Activated CD4-positive, CD25-positive, alpha-beta regulatory T cell (primary cell): ENCODE measurements at places on chromosomes 2 and 18.

DNA sequence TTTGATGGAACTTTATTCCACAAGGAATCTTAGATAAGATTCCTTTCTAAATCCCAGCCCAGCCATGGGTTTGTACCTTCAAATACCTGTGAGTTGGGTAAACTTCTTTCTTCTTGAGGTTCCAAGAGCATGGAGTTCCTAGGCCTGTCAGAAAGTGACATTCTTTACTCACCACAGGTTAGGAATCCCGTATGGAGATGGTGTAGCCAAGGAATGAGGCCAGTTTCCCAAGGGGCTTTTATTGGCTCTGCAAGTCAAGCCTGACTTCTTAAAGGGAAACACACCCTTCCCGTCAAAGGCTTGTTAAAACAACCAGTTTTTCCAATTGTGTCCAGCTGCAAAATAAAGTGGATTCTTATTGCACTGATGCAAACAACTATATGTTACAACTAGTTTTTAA lies 45.8 kb downstream of the STK17B start:
- DNase-seq, result no peak

GRCh38 chr18:33851546-33852078 lies 273.6 kb downstream of the ASXL3 start:
- no peak for DNase-seq

- no peak for DNase-seq
These were observed 76.4 kb downstream of the HRH4 start for GRCh38 chr18:24536834-24537233.

DNA sequence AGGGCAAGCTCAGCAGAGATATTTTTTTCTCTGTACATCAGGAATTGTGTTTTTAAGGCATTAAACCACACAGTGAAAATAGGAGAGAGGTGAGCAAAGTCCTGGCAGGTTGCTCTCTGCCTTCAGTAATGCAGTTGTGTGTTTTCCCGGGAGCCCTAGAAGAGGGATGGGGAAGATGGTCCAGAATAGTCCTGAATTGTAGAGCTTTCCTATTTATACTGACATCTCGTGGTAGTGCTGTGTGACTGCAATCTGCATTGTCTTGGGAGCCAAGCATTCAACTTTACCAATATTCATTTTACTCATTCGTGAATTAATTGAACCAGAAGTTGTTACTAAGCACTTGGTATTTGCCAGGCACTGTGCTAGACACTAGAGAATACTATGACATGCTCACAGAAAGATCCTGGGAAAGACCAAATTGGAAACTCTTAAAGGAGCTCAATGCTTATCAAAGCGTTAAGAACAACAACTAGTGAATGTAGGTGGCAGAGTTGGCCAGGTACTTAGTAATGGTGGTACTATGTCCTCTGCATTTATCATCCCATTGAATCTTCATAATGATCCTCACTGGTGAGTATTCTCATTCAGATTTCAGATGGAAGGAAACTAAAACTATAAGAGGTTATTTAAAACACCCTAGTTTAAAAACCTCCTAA lies 214.6 kb downstream of the TRIB2 start:
- DNase-seq, result no peak

GRCh38 chr18:79625195-79625923 lies 54.2 kb upstream of the CTDP1 start:
- no peak for DNase-seq

DNA sequence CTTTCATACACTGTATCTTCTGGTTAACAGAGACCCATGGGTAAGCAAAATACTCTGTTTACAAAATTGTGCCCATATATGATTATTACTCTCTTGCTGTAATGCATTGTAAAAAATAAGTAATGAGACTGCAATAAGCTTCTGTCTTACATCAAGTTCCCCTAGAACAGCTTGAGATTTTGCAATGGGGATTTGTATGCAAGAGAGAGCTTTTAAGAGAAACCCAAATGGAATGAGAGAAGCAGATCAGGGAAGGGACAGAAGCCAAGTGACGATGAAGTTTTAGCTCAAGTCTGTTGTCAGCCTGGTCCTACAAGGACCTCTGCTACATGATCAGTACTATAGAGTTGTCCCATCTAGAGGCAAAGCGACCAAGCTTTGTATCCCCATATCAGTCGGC lies 218.1 kb upstream of the VWC2L start:
- no peak for DNase-seq

- DNase-seq, result no peak
These were observed 28.2 kb downstream of the GULP1 start for GRCh38 chr2:188319838-188320237.

GRCh38 chr2:152019732-152020131 lies 79.1 kb downstream of the CACNB4 start:
- DNase-seq, result no peak

DNA sequence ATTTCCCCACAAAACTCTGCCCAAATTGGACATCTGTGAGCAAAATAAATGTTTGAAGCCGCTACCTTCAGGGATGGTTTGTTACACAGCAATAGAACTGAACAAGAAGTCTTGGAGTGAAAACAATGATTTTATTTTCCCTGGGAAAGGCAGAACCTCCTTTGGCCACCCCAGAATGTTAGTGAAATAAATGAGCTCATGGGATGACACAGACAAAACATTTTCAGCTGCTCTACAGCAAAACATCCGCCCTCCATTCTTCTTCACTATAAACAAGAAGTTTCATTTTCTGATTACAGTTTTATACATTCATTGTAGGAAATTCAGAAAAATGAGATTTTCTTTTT lies 4.3 kb upstream of the EFHD1 start:
- DNase-seq, result no peak

GRCh38 chr2:48483916-48484315 lies 46.0 kb upstream of the STON1 start:
- DNase-seq, result no peak

DNA sequence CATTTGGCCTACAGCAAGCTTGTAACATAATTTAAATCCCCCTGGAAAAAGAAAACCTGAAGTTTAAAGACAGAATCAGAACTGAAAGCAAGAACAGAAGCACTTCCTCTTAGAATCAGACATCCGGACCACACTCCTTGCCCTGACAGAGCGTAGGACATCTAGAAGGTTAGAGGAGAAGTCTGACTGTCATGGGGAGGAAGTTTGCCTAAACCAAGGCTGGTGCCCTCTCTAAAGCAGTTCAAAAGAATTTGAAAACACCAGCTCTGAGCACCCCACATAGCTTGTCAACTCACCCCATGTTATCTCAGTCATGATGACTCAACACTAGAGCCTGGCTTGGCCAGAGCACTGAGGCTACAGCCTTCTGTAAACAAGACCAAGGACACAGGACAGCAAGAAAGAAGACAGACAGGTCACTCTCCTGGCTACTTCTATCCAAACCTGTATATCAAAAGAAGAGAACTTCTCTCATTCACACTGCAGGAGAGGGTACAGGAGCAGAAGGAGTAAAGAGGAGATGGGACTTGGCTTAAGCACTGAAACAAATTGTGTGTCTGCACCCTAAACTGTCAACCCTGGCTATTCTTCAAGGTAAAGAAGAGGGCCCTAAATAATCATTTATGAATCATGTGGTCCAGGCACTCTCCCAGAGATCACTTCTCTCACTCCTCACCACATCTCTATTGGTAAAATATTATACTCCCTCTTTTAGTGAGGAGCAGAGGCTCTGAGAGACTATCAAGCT lies 198.6 kb downstream of the MEMO1 start:
- DNase-seq, result no peak

- DNase-seq, result no peak
These were observed 23.3 kb upstream of the ALLC start for GRCh38 chr2:3634596-3635121.

DNA sequence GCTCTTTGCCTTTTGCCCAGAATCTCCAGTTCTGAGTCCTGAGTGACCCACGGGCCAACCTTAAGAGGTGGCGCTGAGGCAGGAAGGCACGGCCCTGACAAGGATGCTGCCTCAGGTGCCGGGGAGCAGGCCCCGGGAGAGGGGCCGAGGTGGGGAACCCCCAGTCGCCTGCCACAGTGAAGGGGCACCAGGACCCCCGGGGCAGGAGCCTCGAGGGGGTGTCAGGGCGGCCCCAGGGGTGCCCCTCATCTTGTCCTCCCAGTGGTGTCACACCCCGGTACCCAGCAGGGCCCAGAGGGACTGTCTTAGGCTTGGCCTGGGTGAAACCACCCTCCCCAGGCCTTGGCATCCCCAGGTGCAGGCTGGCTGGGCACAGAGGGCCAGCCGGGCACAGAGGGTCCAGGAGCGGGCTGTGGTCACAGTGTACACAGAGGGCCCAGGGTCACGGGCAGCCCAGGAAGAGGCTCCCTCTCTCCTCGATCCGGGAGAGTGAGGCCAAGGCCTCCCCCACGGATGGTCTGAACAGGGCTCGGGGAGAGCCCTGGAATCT lies 1.0 kb downstream of the PDCD1 start:
- DNase-seq, result no peak

DNA sequence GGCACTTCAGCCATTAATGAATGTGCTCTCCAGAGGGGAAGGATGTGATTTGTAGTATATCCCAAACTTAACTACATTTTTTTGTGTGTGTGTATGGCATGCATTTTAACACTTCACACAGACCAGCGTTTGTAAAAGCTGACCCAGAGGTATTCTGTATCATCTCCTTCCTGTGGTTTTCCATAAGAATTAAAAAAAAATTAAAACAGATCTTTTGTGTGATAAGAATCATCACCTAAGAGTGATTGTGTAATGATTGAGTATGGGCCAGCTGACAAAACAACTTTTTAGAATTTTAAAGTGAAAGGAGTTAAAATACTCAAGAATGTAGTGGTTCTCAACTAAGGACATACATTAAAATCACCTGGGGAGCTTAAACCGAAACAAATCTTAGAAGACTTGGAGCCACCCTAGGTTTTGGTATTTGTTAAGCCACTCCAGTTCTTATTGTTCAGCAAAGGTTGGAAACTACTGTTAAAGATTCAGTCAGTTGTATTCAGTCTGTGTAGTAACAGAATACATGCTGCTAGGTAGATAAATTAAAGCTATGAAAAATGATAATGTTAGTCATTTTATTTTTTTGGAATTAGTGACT lies 120.1 kb downstream of the HAUS1 start:
- DNase-seq, result no peak

- peak; percentile 57 for DNase-seq
These were observed 54.4 kb downstream of the EPHA4 start for GRCh38 chr2:221517696-221518151.

GRCh38 chr2:221518201-221518934 lies 53.7 kb downstream of the EPHA4 start:
- no peak for DNase-seq

DNA sequence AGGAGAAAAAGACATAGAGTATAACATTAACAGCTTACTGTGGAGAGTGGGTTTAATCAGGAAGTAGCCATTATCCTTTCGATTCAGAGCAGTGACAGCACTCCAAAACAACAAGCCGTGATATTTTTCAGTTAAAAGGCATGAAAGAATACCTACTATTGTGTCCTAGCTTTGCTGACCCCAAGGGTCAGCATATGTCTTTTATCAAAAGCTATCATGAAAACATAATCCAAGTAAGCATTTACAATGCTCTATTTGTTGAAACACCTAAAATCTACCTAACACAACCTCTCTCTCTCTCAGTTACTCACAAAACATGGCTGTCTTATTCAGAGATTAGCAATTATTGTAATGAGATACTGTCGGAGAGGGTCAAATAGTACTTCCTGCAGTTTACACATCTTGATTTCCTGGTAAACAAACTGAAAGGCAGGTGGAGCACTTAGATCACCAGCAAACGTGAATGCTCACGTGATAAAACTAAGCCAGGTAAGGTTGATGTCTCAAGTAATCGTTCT lies 100.0 kb downstream of the BAZ2B start:
- no peak for DNase-seq

GRCh38 chr18:45871431-45872084 lies 46.1 kb downstream of the SIGLEC15 start:
- no peak for DNase-seq
